ENCODE measurements at places on chromosomes 11 and 22.

GRCh38 chr11:376531-377173 is 7.4 kb downstream of the B4GALNT4 start:
- no peak for DNase-seq

DNA sequence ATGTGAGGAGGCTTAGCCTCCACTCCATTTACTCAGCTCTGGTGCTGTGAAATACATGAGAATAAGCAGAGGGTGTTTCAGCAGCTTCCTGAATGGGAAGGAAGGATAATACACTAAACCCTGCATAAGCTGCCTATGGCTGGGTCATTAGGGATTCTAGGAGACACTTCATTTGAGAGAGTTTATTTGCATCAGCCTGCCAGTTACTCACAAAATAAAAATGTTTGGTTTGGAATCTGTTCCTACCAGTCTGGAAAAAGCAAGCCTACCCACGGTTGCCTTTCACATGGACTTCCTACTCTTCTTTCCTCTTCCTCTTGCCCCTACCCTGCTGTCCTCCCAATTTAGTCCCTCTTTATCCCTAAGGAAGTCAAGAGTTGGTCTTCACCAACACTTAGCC is 20.5 kb downstream of the SLC1A2 start:
- no peak for DNase-seq

GRCh38 chr11:128921793-128922192 is 20.9 kb downstream of the TP53AIP1 start:
- DNase-seq: no peak

- peak; percentile 88 for DNase-seq
These were observed 103.2 kb downstream of the ZBTB16 start for GRCh38 chr11:114162719-114163123.

DNA sequence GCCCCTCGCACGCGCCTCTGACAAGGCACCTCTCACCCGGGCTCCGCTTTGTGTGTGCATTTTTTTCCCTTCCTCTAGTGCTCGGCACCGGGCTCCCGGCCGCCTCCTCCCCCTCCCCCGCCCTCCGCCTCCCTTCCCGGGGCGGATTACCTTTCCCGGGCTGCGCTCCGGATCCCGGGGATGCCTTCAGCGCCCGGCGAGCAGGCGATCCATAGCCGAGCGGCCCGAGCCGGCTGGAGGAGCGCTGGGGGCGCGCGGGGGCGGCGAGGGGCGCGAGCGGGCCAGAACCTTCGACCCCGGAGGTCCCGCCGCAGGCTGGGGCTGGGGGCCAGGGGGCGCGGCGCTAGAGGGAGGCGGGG is 282 bp downstream of the MPPED2 start:
- no peak for DNase-seq

DNA sequence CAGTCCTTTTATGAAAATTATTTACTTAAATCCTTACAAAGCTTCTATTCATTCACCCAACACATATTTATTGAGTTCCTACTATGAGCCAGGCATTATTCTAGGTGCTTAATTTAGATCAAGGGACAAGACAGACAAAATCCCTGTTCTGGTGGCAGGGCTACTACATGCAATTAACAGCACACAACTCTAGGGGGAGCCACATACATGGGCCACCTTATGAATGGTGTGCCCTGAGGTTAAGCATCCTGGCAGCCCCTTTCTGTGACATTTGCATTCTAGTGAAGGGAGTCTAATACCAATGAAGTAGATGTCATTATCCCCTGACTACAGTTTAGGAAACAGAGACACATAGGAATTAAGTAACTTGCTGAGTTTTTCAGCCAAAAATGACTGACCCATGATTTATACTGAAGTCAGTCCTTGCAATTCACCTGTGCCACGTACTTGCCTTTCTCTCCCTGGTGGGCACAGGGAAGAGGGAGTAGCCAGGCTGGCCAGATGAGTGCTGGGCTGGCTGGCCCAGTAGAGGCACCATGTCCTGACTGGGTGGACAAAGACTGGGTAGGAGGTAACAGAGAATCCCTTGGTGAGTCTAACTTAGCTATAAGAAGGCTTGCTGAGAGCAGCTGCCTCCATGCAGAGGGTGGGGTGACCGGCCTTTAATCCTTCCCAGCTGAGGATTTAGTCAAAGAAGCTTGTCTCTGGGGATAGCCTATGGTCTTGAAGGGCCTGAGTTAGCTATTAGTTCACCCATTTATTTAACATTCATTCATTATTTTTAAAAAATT is 52.0 kb upstream of the ELF5 start:
- DNase-seq: no peak

DNA sequence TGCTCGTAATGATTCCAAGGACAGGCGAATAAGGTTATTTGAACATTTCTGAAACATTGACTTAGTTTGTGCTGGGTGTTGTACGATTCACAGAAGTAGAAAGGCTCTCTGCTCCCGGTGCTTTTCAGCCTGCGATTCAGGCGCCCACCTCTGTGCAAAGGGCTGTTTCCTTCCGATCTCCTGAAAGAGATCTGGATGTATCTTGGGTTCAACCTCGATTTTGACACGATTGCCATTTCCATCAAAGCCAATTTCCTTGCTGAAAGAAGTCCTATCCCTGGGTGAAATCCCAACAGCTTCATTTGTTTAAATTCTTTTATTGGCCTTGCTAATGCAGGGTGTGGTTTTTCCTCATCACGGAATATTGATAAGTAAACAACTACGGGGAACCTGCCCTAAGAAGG is 1.1 kb upstream of the ZC3H12C start:
- no peak for DNase-seq

GRCh38 chr11:61361237-61361740 is 393 bp downstream of the CYB561A3 start:
- no peak for DNase-seq

DNA sequence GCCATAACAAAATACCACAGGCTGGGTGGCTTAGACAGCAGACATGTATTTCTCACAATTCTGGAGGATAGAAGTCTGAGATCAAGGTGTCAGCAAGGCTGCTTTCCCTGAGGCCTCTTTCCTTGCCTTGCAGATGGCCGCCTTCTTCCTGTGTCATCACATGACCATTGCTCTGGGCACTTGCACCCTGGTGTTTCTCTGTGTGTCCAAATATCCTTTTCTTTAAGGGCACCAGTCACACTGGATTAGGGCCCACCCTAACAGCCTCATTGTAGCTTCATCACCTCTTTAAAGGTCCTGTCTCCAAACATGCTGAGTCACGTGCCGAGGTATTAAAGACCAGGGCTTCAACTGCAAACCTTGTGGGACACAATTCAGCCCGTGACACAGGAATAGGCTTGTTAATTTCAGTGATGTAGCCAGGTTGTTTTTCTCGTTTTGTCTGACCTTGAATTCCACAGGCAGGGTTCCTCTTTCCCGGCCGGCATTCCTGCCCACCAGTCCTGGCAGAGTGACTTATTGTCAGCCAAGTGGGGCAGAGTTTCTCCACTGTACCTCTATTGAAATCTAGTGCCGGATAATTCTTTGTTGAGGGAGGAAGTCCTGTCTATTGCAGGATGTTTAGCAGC is 100.1 kb downstream of the KCNQ1OT1 start:
- DNase-seq: no peak

- no peak for DNase-seq
These were observed 27.1 kb downstream of the DKK3 start for GRCh38 chr11:11981364-11981763.

DNA sequence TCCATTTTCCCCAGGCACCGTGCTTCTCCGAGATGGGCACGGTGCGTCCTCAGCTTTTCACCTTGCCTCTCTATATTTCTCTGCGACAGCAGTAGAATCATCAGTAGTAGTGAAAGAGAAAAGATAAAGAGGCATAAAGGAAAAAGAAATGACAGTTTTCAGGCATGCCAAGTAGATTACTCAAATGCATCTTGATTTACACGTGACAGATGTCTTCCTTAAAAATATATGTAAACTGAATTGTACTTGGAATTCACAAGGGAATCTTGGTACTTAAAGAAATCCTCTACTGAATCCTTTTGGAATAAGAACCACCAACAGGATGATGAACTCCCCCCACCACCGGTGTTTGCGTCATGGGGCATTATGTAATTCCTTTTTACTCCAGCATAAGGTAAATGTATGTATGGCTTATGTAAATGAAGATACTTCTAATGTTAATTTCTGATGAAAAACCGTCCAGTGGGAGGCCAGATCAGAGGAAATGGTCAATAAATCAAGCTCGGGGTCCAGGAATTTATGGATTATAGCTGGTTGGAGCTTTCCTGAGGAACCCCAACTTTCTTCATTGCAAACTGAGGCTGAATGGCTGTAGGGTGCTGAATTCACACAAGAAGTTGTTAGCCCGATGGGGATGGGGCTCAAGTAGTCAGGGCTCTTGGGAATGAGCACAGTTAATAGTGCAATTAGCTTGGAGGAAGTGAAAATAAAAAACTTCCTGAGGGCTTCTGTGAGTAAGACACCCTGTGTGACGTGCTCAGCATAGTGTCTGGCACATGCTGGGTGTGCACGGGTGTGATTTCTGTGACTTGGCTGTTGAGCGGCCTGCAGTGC is 630.4 kb downstream of the OPCML start:
- DNase-seq: no peak

GRCh38 chr11:504053-504993 is 2.7 kb downstream of the RNH1 start:
- no peak for DNase-seq

GRCh38 chr11:62560566-62561103 is 13.1 kb downstream of the EEF1G start:
- DNase-seq: no peak

- no peak for DNase-seq
These were observed 43.9 kb downstream of the SGSM3 start for GRCh38 chr22:40414311-40414710.

DNA sequence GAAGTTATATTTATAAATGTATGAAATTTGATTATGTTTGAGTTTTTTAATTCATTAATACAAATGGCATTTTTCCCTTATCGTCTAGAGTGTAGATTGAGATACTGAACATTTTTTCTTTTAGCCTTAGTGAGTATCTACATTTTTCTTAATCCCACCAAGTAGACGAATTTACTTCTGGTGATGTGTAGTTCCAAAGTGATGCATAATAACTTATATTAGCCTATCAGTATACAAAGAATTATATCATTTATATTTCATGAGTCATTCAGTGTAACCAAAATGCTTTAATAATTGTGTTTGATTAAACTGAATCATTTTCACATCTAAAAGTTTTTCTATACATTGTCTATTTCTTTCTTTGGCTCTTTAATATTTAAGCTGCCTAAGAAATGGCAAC is 745.6 kb upstream of the LUZP2 start:
- no peak for DNase-seq

GRCh38 chr11:86805873-86806310 is 5.5 kb downstream of the PRSS23 start:
- DNase-seq: no peak

Measured in C1 segment of cervical spinal cord (tissue), 14 donors.